Fibroblast of skin of right biceps (primary cell): ENCODE measurements at places on chromosomes 5 and 9.
A peak's percentile ranks its signal among the peaks of the same experiment; 100 is the strongest.

DNA sequence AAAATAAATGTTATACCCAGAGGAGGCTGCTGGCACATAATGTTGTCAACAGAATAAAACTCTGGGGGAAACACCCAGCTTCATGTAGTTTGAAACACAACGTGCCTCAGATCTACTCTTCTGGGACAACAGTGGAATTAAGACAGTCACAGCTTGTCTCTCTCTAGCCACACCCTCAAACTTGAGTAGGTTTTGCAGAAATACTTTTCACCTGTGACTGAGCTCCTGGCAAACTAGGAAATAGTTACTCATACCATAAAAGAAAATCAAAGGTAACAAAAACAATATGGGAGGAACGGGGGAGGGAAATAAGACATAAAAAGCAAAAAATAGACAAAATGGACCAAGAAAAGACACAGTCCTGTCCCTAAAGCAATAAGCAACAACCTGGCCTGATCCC lies 14.4 kb downstream of the ELAVL2 start:
- no peak for DNase-seq

GRCh38 chr5:158995694-158996173 lies 104.0 kb downstream of the EBF1 start:
- DNase-seq, result no peak

GRCh38 chr9:133071484-133072150 lies 9.8 kb downstream of the CEL start:
- DNase-seq, result no peak

DNA sequence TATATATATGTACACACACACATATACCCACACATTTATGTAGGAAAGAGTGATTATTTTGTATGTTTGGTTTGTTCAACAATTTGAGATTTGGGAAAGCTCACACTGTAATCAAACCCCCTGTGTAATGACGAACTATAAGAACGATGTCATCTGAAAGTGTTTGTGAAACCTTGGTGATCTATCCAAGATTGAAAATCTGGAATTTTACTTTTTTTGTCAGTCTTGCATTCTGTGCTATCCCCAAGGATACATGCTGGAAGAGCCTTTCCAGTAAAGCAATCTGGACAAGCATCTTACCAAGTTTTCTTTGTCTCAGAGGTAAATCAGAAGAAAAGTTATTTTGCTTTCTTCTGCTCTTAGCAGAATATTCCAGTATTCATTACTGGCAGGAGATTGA lies 23.3 kb downstream of the SGCD start:
- DNase-seq, result no peak

DNA sequence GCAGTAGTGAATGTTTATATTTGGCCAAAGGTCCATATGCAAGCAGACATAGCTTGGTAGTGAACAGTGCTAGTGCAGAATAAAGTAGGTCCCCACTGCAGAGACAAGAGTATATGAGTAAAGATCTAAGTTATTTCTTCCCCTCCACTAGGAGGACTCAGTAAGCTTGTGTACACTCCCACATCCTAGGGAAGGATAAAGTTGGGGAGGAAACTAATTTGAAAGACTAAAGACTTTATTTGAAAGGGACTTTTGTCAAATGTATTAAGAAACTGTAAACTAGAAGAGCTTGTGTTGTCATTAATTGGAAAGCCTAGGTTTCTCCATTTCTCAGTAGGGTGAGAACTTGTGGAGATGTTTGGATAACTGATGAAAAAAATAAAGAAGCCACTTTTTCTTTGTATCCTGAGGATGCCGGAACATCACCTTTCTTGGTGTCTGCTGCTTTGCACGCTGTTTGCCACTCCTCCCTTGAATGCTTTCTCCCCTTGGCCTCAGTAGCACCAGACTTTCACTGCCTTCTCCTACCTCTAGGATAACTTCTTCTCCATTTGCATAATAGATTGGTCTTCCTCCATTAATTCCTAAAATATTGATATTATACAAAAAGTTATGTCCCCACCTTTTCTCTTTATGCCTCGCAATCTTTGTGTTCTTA lies 329.0 kb downstream of the PARP8 start:
- no peak for DNase-seq

DNA sequence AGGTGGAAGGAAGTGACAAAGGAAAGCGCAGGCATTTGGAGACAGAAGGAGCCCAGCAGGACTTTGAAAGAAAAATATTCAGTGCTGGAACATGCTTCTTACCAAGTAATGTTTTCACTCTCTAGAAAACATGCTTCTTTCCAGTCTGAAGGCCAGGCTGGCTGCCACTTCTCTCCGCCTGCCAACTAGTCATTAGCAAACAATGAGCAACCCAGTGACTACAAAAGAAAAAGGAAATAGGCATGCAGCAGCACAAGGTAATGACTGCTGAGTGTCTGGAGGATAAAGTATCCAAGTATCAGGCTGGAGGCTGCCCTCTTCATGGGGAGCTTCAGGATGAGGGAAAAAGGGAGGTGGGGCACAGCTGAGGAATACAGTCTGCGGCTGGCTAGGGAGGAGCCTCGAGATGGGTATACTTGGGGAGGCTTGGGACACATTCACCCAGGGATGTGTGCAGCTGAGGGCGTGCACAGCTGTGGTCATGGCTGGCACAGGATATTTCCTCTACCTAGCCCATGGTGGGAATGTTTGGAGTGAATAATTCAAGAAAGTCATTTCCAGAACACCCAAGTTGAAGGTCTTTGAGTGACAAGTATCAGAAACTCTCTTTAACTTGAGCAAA lies 161.5 kb upstream of the KIF2A start:
- DNase-seq, result peak; percentile 21

DNA sequence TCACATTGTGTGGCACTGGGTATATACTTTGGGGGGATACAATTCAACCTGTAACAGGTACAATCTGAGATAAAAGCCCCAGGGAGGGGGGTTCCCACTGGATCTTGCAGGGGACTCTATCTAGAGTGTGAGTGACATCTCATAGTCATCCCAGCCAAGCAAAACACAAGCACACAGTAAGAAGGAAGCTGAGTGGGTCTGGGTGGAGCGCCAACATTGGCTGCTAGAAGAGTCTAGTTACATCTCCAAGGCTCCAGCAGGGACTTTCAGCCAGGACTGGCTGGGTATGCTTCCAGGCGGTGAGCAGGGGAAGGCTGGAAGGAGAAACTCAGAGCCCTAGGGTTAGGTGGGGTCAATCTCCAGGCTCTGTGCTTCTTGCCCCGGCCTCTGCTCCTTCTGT lies 53.0 kb downstream of the IL31RA start:
- no peak for DNase-seq

DNA sequence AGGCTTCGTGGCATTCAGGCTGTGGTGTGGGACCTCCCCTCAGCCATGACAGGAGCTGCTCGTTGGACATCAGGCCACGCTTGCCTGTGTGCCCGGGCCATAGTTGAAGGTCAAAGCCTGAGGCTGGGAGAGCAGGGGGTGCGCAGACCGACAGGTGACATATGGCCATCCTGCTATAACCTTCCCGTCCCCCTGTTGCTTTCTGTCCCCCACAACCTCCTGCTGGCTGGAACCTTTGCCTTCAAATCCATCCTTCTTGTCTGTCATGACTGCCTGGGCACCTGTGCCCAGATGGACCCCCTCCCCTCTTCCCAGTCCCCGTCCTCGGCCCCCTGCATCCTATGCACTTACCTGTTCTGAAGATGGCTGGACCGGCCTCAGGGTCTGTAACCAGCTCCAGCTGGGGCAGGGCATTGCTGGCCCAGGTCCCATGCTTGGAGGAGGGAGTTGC lies 83.2 kb downstream of the WNK2 start:
- DNase-seq, result no peak

GRCh38 chr5:172678902-172679301 lies 37.8 kb downstream of the NEURL1B start:
- no peak for DNase-seq
